ENCODE measurements at places on chromosomes 2 and 18.

DNA sequence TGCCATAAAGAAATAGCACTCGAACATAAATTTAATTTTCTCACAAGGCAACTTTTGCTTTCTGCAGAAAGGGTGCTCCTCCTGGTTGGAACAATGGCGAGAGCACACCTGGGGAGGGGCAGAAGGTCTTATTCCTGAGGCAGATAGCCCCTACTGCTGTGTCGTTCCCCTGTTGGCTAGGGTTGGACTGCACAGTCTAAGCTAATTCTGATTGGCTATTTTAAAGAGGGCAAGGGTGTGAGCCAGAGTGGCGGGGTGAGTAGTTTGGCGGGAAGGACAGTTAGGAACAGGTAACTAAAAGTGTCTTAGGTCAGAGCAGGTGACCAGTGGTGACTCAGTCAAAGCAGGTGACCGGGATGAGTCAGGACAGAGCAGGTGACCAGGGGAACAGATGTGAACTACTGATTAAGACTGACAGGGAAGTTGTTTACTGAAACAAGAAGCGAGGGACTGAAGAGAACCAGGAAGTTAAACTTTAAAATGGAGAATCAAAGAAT, 49.7 kb upstream of the AGAP1 start:
- no peak for DNase-seq

DNA sequence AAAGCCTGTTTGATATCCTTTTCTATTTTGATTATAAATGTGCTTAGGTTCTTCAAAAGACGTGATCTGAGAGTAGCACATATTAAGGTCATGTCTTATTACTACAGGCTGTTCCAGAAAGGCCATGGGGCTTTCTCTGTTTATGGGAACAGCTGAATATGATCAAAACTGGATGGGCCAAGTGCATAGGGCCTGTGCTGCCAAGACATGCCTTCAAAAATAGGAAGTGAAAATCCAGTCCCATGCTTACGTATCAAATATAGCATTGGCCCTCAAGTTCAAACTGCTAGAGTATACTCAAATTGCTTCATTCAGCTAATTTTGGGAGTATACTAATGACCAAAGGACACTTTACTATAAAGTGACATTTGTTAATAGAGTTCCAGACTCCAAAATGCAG, 24.1 kb downstream of the SLC25A52 start:
- no peak for DNase-seq

GRCh38 chr18:55322178-55322735, 265.7 kb downstream of the TCF4 start:
- DNase-seq: peak; percentile 64

DNA sequence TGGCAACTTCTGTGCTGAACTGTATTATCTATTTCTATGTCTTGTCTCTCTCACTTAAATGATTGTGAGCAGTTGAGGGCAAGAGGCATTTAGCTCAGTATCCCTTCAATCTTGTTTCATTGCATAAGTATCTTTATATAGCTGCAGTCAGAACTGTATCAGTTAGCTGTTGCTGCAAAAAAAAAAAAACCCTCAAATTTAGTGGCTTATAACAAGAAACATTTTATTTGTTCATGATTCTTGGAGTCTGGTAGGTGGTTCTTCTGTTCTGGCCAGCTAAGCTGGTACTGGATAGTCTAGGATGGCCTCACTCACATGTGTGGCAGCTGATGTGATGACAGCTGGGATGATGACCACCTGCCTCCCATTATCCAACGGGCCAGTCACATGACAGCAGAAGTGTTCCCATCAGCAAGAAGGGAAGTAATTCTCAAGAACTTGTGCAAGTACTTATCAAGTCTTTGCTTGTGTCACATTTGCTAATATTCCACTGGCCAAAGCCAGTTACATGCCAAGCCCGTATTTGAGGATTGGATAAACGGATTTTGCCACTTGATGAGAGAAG, 67.8 kb downstream of the SLC4A3 start:
- no peak for DNase-seq

- DNase-seq: no peak
Measured at GRCh38 chr2:28193630-28194403, 198.8 kb upstream of the FOSL2 start.

DNA sequence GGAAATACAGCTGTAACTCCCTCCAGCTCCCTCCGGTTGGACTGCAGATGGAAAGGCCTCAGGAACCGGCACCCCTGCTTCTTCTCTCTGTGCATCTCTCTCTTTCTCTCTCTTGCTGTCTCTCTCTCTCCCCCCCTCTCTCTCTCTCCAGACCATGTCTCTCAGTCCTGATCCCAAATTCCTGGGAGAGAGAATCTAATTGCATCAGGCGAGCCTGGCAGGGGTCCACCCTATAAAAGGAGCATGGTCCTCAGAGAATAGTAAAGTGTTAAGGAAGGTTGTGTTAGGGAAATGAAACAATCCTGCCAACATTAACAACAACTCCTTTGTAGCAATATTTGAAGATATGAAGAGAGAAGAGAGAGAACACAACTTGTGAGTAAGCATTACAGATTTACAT, 36.7 kb downstream of the VIT start:
- DNase-seq: no peak

- no peak for DNase-seq
Measured at GRCh38 chr2:232623768-232624765, 9.3 kb upstream of the EFHD1 start.

- DNase-seq: no peak
Measured at GRCh38 chr2:62663411-62663810, 42.1 kb upstream of the EHBP1 start.

DNA sequence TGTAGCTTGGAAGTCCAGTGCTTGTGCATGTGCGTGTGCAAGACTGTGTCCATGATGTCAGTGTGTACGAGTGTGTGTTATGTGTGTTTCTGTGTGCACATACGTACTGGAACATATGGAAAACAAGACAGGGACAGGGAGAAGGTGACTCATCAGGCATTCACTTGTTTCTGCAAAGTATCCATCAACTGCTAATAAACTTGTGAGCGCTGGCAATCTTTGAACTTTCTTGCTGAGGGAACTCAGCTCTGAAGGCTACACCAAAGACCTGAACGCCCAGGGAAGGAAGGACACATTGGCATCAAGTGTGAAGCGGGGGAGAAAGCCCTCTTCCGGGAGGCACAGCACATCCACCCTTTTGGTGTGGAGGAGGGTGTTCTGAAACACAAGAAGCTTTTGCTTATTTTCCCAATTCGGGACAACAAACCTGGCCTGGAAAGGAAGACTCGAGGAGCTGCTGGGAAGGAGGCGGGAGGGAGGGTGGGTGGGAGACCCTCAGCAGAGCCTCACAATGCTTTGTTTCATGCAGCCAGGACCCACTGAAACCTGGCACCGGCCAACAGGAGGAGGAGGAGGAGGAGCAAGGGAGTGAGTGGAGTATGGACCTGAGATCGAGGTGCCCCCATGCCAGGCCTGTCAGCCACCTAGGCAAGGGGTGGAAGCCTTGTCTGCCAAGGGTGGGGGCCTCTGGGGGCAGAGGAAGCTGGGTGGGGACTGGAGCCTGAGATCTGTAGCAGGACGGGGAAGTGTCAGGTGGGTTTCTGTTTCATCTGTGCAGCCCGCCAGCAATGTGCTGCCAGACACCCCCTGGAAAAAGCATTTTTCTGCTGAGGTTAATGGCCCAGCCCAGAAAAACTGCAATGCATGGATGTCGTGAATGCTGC, 26.8 kb downstream of the SMAD7 start:
- no peak for DNase-seq

- no peak for DNase-seq
Measured at GRCh38 chr2:19673213-19673791, 228.5 kb downstream of the TTC32 start.

GRCh38 chr18:3402982-3403451, 47.0 kb upstream of the TGIF1 start:
- peak; percentile 13 for DNase-seq

DNA sequence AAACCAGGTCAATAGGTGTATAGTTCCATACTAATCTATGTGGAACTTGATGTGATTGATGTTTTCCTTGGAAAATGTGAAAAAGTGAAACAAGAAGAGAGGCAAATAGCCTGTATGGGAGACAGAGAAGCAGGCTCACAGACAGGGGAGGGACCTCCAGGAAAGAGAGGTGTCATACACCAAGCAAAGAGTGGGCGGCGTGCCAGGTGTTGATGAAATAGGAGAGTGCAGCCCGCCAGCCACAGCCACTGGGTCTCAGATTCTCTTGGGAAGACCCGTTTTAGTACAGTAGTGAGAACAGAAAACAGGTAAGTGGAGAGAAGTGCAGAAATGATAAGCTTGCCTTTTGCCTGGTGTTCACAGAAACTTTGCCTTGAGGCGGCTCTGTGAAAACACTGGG, 301.9 kb downstream of the ZNF407 start:
- DNase-seq: no peak

DNA sequence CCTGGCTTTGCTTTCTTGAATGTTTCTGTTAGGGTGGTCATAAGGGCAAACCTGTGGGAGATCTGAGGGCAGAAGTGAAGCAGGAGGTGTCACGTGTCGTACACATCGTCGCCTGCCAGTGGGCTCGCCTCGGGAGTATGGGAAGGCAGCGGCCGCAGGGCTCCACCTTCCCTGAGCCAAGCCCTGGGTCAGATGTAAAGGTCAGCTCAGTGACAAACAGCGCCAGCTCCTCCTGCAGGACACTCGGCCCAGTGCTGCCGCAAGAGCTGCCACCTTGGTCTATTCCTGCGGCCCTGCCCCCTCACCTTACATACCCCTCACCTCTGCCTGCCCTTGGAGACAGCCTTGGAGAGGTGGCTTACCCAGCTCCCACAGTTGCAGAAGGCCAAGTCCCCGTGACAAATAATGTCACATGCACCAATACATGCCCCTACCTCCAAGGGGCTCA, 64.2 kb downstream of the PSMG2 start:
- no peak for DNase-seq

- DNase-seq: no peak
Measured at GRCh38 chr18:40957533-40958070, 997.4 kb upstream of the PIK3C3 start.

DNA sequence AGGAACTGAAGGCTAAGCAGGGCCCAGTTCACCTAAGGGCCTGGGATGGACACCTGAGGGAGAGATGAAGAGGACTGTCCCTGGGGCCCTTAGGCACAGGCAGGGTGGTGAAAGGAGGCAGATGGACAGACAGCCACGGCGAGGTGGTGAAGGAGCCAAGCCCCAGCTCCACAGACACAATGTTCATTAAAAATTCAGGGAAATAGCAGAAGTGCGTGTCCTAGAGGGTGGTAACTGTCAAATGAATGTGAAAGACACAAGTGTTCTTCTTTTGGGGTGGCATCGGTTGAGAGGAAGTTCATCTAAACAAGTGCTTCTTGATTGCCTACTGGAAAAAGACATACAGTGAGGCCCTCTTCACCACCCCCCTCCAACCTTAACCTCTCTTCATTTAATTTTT, 76.2 kb upstream of the SIX2 start:
- no peak for DNase-seq

DNA sequence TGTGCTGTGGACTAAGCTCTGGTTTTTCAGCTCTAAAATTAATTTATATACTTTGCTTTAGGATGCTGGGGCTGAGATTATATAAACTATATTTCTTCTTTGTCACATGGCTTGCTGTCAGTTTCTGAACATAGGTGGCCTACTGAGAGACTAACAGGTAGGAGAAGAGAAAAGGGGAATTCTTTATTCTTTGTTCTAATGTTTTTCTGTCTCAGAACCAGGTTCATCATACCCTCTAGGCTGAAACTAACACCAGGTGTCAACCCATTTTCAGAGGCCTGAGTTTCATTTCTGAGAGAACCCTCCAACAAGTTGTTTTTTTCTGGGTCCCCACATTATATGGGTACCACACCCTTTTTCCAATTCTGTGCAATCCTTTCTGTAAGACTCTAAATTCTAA, 843.6 kb downstream of the TRIB2 start:
- DNase-seq: no peak

DNA sequence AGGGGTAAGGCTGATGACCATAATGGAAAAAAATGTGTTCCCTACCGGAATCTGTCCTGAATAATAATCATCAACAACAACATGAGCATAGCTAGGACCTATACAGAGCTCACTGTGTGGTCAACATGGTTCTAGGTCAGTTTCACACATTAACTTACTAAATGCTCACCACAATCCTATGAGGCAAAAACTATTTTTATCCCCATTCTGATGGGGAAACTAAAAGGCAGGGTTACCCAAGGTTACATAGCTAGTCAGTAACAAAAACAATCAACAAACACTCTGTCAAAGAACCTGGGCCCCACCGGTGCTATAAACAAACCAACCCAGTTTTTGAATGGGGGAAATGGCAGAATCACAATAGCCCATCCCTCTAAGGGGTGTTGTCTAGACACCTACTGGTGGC, 40.1 kb downstream of the AOX1 start:
- DNase-seq: no peak
